ENCODE measurements at places on chromosomes 5 and 9.

DNA sequence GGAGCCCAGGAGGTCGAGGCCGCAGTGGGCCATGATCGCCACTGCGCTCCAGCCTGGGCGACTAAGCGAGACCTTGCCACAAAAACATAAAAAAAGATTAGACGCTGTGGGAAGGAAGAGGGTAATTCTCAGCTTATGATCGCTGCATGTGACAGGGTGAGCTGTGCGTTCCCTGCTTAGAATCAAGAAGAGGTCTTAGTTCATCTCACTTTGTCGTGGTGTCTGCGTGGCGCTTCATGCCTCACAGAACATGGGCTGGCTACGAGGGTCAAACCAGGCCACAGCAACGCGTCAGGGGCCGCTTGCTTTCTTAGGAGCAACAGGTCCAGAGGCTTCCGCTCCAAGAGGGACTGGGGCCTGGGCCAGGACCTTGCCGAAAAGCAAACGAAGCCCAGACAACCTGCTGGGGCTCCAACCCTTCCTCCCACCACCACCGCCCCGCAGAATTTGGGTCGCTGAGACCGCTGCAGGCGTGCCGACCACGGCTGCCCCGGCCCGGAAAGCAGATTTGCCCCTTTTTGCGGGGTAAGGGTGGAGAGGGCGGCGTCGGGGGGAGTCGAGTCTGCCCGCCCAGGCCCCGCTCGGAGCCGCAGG, 10.0 kb upstream of the GRIN1 start:
- DNase-seq = no peak

GRCh38 chr5:71939452-71940230, 167.6 kb upstream of the MAP1B start:
- DNase-seq = no peak

- DNase-seq = no peak
Observed at GRCh38 chr5:5330728-5331452, 91.6 kb upstream of the ICE1 start.

DNA sequence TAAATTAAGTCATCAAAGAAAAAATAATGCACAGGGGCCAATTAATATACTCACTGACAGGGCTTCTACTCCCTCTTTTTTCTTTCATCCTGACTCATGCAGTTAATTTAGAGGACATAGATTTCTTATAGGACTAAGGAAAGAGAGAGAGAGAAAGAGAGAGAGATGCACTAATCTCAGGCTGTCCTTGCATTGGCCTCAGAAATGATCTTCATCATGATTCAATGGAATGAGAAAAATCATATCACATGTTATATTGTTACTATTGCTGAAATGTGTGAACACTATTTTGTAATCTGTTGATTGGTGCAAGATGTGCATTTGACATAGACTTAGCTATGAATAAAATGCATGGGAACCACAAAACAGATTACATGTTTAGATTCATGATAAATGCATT, 608.3 kb upstream of the NUDT12 start:
- DNase-seq = no peak

DNA sequence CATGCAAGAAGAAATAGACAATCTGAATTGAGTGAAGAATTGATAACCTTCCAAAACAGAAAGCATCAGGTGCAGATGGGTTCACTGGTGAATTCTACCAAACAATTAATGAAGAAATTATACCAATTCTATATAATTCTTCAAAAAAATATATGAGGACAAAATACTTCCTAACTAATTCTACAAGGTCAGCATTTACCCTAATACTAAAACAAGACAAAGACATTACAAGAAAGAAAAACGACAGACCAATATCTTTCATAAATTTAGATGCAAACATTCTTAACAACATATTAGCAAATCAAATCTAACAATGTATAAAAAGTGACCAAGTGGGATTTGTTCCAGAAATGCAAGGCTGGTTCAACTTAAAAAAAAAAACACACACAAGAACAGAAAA, 183.9 kb downstream of the BARX1 start:
- no peak for DNase-seq

DNA sequence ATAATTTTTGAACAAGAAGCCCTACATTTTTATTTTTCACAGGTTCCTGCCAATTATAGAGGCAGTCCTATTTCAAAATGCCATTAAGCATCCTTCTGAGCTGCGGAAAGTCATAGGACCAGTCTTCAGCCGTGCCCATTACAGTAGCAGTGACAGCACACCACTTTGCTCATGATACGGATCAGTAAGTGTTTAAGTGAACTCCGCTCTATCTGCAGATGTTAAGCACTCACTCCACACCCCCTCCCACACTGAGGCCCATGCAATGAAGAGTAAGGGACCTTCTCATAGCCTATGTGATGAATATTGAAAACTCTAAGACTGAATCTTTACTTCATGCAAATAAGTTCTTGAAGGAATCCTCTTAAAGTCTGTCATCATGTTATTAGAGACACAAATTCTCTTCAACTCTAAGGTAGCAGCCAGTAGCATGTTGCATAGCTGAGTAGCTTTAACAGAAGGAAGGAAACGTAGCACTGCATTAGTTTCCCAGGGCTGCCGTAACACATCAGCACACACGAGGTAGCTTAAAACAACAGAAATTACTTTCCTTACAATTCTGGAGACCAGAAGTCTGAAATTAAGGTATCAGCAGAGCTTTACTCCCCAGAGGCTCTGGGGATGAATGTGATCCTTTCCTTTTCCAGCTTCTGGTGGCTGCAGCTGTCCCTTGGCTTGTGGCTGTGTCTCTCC, 20.3 kb upstream of the TAF11L2 start:
- no peak for DNase-seq

DNA sequence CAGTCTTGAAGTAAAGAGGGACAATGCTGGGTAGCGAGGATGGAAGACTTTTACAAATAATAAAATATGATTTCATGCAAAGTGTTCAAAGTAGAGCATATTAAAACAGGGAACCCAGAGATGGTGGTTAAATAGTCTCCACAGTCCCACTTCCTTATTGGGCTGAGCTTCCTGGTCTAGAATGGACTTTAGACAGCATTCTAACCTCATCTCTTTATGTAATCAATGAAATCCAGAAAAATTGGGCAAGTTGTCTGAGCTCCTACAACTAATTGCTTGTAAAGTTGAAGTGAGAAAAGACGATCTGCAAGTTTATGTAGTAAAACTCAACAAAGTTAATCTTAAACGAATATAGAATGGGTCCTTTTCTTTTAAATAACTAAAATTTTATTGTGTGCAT, 328.9 kb downstream of the PJA2 start:
- DNase-seq = no peak

DNA sequence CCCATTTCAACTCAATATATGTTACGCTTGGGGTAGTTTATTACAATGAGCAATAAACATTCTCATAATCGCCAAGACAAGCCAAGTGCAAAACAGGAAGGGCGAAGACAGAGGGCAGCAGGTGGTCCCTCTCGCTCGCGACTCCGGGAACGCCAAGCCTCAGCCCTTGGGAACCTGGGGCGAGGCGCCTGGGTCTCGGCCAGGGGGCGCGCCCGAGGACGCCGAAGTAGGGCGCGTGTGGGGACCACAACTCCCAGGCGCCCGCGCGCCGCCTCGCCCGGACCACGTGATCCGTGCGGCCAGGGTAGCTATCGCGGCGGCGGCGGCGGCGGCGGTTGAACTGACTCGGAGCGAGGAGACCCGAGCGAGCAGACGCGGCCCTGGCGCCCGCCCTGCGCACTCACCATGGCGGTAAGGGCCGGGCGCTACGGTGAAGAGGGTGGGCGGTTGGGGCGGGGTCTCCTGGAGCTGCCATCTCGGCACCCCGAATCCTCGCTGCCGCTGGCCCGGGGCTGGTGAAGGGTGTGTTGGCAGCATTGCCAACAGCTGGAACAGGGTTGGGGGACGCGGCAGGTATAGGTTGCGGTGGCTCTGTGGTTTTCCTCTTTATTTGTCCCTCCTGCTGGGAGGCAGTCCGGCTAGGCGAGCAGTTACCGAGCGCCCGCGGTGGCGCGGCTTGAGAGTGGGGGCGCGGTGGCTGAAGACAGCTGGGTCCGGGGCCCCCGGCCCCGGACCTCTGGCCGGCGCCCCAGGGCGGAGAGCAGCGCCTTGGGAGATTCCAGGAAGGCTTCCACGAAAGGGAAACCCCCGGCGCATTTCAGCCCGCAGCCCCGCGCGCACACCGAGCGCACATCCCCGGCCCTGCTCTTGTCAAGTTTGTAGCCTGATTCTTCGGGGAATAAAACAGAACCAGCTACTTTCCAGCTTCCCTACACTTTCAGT, at the start of gene SLC31A2:
TSS of gene SLC31A2 (plus strand) at position 338 of the 942 bp plus-strand sequence. CDS start at position 406, 68 bp downstream.
- DNase-seq = peak; percentile 94

DNA sequence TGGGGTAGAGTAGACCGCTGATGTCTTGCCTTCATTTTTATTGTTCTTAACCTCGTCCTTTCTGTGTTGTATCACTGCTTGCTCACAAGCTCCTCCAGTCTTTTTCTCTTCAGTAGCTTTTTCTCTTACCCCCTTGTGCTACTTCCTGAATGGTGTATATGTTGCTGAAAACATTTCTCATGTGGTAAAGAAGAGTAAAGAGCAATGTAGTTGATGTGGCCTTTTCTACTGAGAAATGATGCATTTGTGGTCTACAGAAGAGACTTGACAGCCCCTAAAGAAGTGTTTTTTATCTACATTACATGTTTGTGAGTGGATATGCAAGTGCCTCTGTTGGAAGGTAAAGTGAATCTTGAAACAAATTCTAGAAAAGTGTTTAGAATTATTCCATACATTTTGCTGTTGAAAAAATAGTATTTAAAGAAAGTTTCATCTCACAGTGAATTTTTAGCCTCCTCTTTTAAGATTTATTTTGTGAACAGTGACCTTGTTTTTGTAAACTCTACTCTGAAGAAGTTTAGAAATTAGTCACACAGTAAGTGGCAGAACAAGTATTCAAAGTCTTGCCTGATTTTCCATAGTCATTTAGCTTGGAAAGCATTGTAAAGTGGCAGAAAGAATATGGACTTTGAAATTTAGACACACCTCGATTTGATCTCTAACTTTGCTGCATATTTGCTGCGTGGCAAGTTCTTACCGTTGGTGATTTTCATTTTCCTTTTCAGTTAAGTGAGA, 17.4 kb downstream of the CDC42SE2 start:
- DNase-seq = no peak

GRCh38 chr9:90306158-90306557, 336.5 kb downstream of the DIRAS2 start:
- DNase-seq = no peak

GRCh38 chr9:99058964-99059921, 45.7 kb upstream of the TGFBR1 start:
- DNase-seq = no peak

DNA sequence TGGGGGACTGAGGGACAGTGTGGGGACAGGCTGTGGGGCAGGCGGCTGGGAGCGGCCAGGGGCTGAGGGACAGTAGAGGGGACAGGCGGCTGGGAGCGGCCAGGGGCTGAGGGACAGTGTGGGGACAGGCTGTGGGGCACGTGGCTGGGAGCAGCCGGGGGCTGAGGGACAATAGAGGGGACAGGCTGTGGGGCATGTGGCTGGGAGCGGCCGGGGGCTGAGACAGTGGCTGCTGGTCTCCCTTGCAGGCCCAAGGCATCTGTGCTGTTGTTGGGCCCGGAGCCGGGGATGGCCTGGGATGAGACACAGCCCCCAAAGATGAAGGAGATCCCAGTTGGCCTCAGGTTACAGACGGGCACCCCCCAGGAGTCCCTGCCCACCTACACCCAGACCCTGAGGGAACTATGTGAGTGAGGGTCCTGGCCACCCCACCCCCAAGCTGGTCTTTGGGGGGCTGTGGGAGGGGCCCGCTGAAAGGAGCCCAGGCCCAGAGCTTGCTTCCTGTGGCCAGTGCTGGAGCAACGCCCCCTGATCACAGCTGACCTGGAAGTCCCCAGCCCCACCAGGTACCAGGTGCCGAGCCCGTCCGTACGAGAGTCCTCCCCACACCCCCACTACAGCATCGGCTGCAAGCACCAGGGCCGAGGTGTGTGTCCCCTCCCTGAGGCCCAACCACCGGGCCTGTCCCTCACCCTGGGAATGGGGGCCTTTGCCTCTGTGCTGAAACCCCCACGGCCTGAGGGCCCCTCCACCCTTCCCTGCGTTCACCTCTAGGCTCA, 593 bp downstream of the STPG3 start:
- no peak for DNase-seq

DNA sequence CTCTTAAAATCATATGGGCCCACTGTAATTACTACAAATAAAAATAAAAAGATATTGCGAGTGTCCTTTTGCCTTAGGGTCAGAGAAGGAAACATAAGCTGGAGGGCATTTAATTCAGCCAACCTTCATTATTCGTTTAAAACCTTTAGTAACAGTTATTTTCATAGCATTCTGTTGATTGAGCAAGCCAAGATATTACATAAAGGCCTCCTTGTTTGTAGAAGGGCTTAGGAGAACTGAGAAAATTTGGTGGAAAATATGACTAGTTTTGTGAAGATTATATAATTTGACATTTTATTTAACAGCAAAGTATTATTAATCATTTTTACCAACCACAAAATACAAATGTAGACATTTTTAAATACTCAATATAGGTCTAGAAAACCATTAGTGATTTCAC, 62.2 kb downstream of the COX7C start:
- DNase-seq = no peak

DNA sequence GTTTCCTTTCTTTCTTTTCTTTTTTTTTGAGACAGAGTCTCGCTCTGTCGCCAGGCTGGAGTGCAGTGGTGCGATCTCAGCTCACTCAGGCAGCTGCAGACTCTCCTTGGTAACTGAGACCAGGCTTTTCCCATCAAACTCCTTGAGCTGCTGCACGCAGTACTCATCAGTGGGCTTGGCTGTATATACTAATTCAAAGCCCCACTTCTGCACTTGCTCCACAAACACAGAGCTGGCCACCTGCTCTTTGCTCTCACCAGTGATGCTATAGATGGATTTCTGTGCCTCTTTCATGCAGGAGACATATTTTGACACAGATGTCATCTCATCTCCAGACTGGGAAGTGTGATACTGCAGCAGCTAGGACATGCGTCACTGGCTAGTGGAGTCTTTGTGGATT, 252.7 kb downstream of the AP3B1 start:
- no peak for DNase-seq

- DNase-seq = peak; percentile 87
Observed at GRCh38 chr9:130682421-130683121, 11.0 kb upstream of the EXOSC2 start.

- DNase-seq = no peak
Observed at GRCh38 chr9:122955961-122956360, 15.1 kb downstream of the RABGAP1 start.
